ENCODE measurements at places on chromosomes 4 and X. TPM values are rescaled to one million over a fixed set of nuclear protein-coding genes. Genes with fewer than 3 reads are reported as not detected.

GRCh38 chrX:133850399-133850798 is 135.0 kb downstream of the GPC3 start:
- no peaks in the 10 kb centered on the region for H3K4me1 ChIP-seq
- no peak overlapping the region for H3K27ac ChIP-seq
- H3K36me3 ChIP-seq = no peaks in the 10 kb centered on the region
- H3K27me3 ChIP-seq = no peaks in the 10 kb centered on the region

DNA sequence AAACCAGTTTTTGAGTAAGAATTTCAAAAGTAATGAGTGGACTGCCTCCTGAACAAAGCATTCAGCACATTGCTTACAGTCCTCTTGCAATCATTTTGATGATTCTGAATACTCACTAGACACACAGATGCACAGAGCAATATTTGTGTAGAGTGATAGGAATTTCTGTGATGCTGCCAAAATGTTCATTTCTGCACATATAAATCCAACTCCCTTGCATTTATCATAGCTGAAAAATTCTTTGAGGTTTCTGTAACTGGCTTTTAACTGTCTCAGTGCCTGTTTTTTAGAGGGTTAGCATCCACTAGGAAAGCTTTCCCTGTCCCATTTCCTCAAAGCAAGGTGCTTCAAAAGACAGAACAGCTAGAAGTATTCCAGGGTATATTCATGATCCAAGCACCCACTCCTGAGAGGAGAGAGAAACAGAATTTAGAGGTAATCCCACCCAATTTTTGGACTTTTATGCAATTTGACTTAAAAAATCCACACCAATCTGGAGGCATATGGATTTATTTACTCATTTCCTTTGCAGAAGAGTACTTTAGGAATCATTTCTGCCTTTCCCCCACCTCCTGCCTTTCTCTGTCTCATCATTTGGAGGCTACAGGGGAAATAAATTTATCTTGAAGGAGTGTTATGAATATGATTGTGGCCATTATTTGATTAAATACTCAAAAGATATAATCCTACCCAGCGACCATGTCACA is 234.5 kb upstream of the SLIT2 start:
- no peak overlapping the region for H3K4me3 ChIP-seq
- H3K27ac ChIP-seq = no peak overlapping the region
- H3K36me3 ChIP-seq = no peaks in the 10 kb centered on the region

DNA sequence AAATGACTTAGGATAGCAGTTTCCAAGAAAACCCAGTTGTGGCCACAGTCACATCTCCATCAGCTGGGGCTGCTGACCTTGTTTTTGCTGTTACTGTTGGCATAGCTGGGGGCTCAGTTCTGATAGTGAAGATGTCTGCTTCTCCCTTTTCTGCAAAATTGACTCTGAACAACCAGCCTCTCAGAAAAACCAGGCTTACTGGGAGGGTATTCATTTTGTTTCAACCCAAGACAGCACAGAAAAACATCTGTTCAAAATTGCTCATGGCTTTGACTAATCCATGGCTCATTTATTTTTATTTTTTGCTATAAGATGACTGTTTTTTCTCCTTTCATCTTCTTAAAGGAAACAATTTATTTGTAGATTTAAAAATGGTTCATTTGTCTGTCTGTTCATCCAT is 53.1 kb downstream of the RASL11B start:
- H3K27me3 ChIP-seq = no peaks in the 10 kb centered on the region
- H3K4me3 ChIP-seq = no peak overlapping the region
- no peak for DNase-seq
- H3K36me3 ChIP-seq = no peaks in the 10 kb centered on the region
- H3K4me1 ChIP-seq = no peaks in the 10 kb centered on the region

- no peaks in the 10 kb centered on the region for H3K27me3 ChIP-seq
- no peaks in the 10 kb centered on the region for H3K4me1 ChIP-seq
- no peak overlapping the region for H3K4me3 ChIP-seq
- H3K27ac ChIP-seq = no peak overlapping the region
- H3K36me3 ChIP-seq = no peaks in the 10 kb centered on the region
Observed at GRCh38 chrX:20477836-20478524, 211.3 kb upstream of the RPS6KA3 start.

- no peaks in the 10 kb centered on the region for H3K27me3 ChIP-seq
- no peaks in the 10 kb centered on the region for H3K36me3 ChIP-seq
- DNase-seq = peak; percentile 3
- H3K4me3 ChIP-seq = no peak overlapping the region
- H3K27ac ChIP-seq = no peak overlapping the region
Observed at GRCh38 chrX:30495468-30495867, 82.1 kb downstream of the TASL start.

GRCh38 chr4:175784986-175785525 is 27.0 kb downstream of the GPM6A start:
- H3K4me3 ChIP-seq = no peak overlapping the region
- no peak for DNase-seq
- no peak overlapping the region for H3K27ac ChIP-seq
- no peaks in the 10 kb centered on the region for H3K36me3 ChIP-seq
- H3K4me1 ChIP-seq = no peaks in the 10 kb centered on the region

- DNase-seq = no peak
- no peaks in the 10 kb centered on the region for H3K4me1 ChIP-seq
- no peak overlapping the region for H3K4me3 ChIP-seq
Observed at GRCh38 chrX:82237328-82237727, 1035.4 kb downstream of the SH3BGRL start.

GRCh38 chrX:115036029-115036428 is 18.6 kb upstream of the IL13RA2 start:
- H3K4me1 ChIP-seq = no peaks in the 10 kb centered on the region
- H3K27me3 ChIP-seq = no peaks in the 10 kb centered on the region
- H3K36me3 ChIP-seq = no peaks in the 10 kb centered on the region

GRCh38 chr4:80103629-80104028 is 30.6 kb upstream of the ANTXR2 start:
- no peak for DNase-seq
- no peaks in the 10 kb centered on the region for H3K27me3 ChIP-seq
- H3K27ac ChIP-seq = no peak overlapping the region
- H3K4me3 ChIP-seq = no peak overlapping the region

GRCh38 chrX:20743046-20743445 is 476.3 kb upstream of the RPS6KA3 start:
- DNase-seq = no peak
- no peak overlapping the region for H3K27ac ChIP-seq
- no peak overlapping the region for H3K4me3 ChIP-seq
- no peaks in the 10 kb centered on the region for H3K36me3 ChIP-seq
- H3K27me3 ChIP-seq = no peaks in the 10 kb centered on the region

DNA sequence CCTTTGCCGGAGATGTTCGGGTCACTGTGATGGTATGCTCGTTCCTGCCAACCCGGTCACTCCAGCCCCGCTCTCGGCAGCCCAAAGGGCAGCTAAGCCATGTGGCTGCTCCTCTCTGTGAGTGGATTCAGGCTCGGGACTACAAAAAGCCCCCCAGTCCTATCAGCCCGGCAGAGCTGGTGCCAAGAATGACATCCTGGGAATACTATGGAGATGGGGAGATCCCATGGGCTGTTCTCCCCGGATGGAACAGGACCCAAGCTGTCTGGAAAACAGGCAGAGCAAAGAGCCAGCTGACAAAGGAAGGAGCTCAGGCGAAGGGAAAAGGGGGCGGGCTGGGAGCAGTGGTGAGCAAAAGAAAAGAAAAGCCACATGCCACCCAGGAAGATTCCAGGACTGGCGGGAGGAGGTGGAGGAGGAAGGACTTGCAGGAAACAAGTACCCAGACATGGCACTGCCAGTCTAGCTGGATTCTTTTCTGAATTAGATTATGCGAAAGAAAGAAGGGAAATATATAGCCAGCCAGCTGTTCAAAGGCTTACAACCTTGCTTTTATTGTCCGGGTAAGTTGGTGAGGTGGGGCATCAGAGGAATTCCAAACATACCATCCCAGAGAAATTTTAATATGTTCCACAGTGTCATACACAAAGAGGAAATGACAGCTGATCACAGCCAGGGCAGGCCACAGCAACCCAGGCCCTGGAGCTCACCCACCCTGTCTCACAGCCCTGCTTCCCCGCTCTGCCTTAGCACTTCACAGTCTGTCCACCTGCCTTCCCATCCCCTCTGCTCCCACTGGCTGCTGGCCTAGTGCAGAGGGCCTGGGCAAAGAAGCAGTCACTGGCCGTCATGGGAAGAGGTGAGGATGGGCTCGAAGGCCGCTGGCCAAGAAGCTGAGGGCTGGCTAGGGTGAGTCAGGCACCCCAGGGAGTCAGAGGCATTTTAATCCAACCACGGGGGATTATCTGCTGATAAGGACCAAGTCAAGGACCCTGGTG is 3.4 kb downstream of the NDP start:
- H3K4me3 ChIP-seq = no peak overlapping the region
- DNase-seq = peak; percentile 14
- no peaks in the 10 kb centered on the region for H3K36me3 ChIP-seq
- no peak overlapping the region for H3K27ac ChIP-seq

DNA sequence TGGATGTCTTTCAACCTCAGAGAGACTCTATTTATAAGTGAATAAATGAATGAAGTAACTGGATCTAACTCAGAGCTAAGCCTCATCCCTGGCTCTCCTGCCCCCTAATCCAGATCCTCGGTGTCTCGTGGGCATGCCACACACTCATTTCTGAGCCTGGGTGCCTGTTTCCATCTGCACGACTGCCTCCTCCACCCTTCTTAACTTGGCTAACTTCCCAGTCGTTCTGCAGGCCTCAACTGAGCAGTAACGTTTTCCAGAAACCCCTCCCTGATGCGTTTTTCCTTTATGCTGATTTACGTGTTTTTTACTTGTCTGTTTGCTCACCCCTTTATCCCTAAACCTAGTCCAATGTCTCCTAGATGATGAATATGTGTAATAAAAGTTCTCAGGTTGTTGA is 186.9 kb upstream of the HS3ST1 start:
- no peaks in the 10 kb centered on the region for H3K36me3 ChIP-seq
- no peak for DNase-seq
- H3K27me3 ChIP-seq = no peaks in the 10 kb centered on the region
- H3K4me1 ChIP-seq = no peaks in the 10 kb centered on the region

DNA sequence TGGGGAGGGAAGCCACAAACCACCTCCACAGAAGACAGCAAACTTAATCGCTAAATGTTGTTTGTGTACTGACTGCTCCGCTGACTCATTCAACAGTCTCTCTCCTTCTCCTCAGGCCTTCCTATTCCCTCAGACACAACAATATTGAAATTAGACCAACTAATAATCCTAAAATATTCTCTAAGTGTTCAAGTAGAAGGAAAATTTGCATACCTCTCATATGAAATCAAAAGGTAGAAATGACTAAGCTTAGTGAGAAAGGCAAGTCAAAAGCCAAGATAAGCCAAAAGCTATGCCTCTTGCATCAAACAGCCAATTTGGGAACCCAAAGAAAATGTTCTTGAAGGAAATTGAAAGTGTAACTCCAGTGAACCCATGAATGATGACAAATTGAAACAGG is 75.7 kb upstream of the ARHGAP24 start:
- no peak for DNase-seq
- no peak overlapping the region for H3K27ac ChIP-seq
- no peaks in the 10 kb centered on the region for H3K4me1 ChIP-seq
- no peaks in the 10 kb centered on the region for H3K36me3 ChIP-seq
- no peak overlapping the region for H3K4me3 ChIP-seq

DNA sequence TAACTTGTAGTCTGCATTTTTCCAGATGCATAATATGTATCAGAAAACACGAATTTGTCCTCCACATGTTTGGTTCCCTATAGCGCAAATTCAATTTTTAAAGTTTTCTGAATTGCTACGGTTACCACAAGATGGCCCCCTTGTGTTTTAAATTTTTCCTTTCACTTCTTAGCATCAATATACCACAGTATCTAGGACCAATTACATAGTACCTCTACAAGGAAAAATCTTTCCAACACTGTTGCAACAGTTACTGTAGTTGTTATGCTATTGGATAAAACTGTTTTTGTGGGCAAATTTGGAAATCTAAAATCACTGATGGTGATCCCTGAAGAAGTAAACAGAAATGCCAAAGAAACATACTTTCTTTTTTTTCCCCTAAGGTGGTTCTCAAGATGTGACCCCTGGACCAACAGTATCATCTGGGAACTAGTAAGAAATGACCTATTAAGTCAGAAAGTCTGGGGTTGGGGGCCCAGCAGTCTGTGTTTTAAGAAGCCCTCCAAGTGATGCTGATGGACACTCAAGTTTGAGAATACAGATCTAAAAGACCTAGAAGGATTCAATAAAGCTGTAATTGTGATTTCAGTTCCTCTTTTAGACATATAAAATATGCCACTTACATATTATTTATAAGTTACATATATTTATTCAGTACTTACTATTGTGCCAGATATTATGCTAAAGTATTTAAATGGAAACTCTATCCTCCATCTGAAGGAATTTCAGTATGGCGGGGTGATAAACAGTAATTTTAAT is 3.1 kb downstream of the ZGRF1 start:
- H3K27ac ChIP-seq = no peak overlapping the region
- no peak overlapping the region for H3K4me3 ChIP-seq
- DNase-seq = peak; percentile 61
- peaks cover 22% of the 10 kb centered on the region for H3K4me1 ChIP-seq

GRCh38 chr4:158970812-158971211 is 132.1 kb upstream of the RAPGEF2 start:
- H3K27me3 ChIP-seq = no peaks in the 10 kb centered on the region
- no peak for DNase-seq
- H3K36me3 ChIP-seq = no peaks in the 10 kb centered on the region

- H3K36me3 ChIP-seq = peaks cover 7% of the 10 kb centered on the region
- no peak overlapping the region for H3K4me3 ChIP-seq
- no peak for DNase-seq
- H3K27ac ChIP-seq = no peak overlapping the region
- H3K27me3 ChIP-seq = no peaks in the 10 kb centered on the region
- peaks cover 28% of the 10 kb centered on the region for H3K4me1 ChIP-seq
Observed at GRCh38 chr4:38113551-38113950, 153.4 kb downstream of the PTTG2 start.

DNA sequence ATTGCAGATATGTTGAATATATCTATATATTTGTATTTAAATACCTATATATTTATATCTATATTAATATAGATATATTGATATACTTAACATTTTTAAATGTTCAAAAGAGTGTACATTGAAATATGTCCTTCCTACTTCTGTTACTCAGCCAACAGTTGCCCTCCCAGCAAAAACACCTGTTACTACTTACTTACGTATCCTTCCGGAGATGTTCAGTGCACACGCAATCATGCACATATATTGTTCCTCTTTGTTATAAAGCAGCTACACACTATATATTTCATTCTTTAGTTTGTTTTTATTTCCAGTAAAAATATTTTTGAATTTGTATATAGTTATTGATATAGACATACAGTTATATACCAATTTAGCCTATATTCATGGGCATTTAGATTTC is 142.3 kb downstream of the ARHGAP24 start:
- no peak overlapping the region for H3K4me3 ChIP-seq
- H3K4me1 ChIP-seq = no peaks in the 10 kb centered on the region
- H3K36me3 ChIP-seq = no peaks in the 10 kb centered on the region
- H3K27ac ChIP-seq = no peak overlapping the region

- H3K4me3 ChIP-seq = no peak overlapping the region
- no peaks in the 10 kb centered on the region for H3K36me3 ChIP-seq
- H3K27me3 ChIP-seq = no peaks in the 10 kb centered on the region
- no peak overlapping the region for H3K27ac ChIP-seq
- H3K4me1 ChIP-seq = no peaks in the 10 kb centered on the region
- DNase-seq = no peak
Observed at GRCh38 chr4:83989835-83990234, 453.9 kb downstream of the GPAT3 start.

The FRG2 gene
- not detected for total RNA-seq

The FATE1 gene
- not detected for total RNA-seq

The NCBP2L gene
- not detected for total RNA-seq

The TBC1D1 gene
- total RNA-seq = 42.6 TPM

The KLHL13 gene
- total RNA-seq = 45.0 TPM

The PIR gene
- total RNA-seq = 12.9 TPM

The CXorf49 gene
- not detected for total RNA-seq

The ARSJ gene
- 8.5 TPM for total RNA-seq

The TMEM164 gene
- 4.9 TPM for total RNA-seq

The PPP4R3C gene
- not detected for total RNA-seq

The PTPN13 gene
- 2.9 TPM for total RNA-seq

The GRIA2 gene
- total RNA-seq = 0.43 TPM

Measured in stomach (tissue), 19 donors.